ENCODE measurements at places on chromosomes 16 and 17. TPM values are rescaled to one million over a fixed set of nuclear protein-coding genes. Genes with fewer than 3 reads are reported as not detected.

Gene MINK1
- total RNA-seq: 121 TPM

Gene GPRC5B
- 21.1 TPM for total RNA-seq

DNA sequence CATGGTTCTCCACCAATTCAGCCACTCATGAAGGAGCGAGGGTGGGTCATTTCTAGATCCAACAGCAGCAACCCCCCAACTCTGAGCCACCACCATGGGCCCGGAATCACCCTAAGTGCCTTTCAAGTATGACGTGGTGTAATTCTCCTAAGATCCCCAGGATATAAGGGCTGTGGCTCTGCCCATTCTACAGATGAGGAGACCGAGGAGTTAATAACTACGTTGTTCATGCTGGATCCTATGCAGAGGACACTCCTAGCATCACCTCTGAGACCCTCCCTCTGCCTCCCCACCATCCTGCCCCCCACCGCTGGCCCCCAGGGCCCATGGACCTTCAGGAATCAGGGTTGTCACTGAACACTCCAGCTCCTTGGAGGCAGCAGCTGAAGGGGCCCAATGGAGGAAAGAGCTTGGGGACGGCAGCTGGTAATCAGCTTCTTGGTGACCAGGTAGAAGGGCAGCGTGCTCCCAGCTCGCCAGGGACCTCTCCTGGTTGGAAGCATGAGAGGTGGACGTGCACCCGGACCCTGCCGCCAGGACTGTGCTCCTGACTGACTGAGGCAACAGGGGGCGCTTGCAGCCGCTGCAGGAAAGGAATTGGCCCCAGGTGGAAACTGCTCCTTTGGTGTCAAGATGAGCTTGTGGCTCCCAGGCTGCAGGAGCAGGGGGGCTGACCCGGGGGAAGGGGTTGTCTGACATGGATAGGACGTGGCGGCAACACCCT, 28.2 kb upstream of the CACNG1 start:
- no peaks in the 10 kb centered on the region for H3K4me1 ChIP-seq
- H3K27me3 ChIP-seq: no peaks in the 10 kb centered on the region
- H3K4me3 ChIP-seq: no peak overlapping the region
- no peaks in the 10 kb centered on the region for H3K36me3 ChIP-seq
- H3K27ac ChIP-seq: no peak overlapping the region

Gene PPP4C
- total RNA-seq: 74.2 TPM

GRCh38 chr17:8879410-8879809, 11.9 kb upstream of the PIK3R6 start:
- no peaks in the 10 kb centered on the region for H3K4me1 ChIP-seq
- DNase-seq: no peak
- H3K27me3 ChIP-seq: peaks cover 21% of the 10 kb centered on the region
- no peak overlapping the region for H3K4me3 ChIP-seq

DNA sequence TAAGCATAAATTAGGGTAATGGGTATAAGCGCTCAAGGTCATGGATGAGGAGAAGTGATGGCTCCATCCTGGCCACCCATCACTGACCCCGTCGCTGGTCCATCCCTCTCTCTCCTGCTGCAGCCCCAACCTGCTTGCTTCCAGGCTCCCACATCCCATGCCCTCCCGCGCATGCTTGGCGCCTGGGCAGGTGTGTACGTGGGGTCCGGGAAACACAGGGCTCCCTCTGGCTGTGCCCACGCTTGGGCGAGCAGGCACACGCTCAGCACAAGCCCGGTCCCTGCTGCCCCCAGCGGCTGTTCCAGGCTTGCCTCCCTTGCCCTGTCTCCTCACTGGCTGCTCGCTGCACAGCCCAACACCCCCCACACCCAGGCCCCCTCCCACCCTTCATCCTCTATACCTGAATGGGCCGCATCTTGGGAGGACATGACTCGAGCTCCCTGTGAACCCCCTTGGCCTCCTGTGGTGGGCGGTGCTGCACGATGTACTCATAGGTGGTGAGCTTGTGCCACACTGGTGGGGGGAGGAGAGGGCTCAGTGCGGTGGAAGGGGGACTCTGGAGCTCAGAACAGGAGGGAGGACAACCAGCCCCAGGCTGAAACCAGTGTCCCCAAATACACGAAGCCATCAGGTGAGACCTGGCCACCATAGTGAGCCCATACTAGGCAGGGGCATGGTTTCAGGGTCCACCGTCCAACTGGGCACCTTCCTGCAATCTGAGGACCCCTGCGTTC, 4.7 kb upstream of the TPPP3 start:
- peak overlapping the region; percentile 63 for H3K27ac ChIP-seq
- peaks cover 34% of the 10 kb centered on the region for H3K4me1 ChIP-seq
- H3K4me3 ChIP-seq: no peak overlapping the region
